Stimulated activated CD8-positive, alpha-beta memory T cell treated with anti-CD3 and anti-CD28 coated beads, Interleukin-4, amount 100 ng/mL, for 4 hours (primary cell): ENCODE measurements at places on chromosomes 2 and 18.

GRCh38 chr2:18093196-18093595, 214.7 kb downstream of the KCNS3 start:
- DNase-seq = no peak

DNA sequence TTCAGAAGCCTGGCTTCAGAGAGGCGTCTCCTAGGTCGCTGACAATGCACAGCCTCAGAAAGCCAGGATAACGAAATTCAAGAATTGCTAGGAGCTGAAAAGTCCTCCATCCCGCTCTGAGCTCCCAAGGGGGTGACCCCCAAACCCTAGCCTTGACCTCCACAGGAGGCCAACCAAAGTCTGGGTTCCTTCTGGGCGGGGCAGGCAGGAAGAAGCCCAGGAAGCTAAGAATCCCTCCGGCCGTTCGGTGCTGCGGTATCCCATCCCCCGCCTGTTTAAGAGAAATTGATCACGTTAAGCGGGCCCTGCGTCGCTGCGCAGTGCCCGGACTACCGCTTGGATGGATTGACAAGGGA, 2.5 kb upstream of the OSR1 start:
- DNase-seq = no peak

DNA sequence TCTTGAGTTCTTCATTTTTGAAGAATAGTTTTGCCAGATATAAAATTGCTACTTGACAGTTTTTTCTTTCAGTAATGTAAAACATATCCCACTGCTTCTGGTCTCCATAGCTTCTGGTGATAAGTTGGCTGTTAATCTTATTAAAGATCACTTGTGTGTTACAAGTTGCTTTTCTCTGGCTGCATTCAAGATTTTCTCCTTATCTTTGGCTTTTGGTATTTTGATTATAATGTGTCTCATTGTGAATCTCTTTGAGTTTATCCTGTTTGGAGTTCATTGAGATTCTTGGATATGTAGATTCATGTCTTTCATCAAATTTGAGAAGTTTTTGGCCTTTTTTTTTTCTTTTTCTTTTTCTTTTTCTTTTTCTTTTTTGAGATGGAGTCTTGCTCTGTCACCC, 20.2 kb upstream of the ADNP2 start:
- DNase-seq = no peak

DNA sequence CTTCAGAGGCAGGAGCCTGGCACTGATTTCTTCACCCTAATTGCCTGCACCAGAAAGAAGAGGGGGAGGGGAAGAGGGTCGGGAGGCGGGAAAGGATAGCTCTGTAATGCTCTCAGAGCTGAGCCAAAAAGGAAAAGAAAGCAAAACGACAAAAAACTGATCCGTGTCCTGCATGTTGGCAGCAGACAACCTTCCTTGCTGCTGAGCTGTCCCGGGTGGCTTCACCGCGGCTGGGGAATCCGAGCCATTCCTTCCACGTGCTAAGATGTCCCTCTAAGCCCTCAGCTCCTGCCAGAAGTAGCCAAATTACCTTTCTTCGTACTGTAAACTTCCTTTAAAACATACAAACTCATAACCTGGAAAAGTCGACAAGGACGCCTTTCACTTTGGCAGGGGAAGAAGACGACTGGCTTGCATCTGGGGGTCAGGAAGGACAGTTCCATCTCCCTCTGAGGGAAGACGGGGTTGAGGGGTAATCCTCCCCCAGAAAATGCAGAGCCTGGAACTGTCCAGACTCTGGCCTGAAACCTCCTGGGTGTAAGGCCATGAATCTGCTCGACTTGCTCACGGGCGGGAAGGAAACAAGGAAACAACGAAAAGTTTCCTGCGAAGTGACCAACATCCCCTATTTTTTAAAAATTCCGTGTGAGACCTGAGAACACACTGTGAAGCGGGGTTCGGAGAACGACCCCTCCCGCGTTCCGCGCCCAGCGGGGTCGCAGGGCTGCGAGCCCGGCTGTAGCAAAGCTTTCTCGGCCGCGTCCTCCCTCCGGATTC, 7.7 kb downstream of the OTX1 start:
- DNase-seq = no peak

- no peak for DNase-seq
Measured at GRCh38 chr2:197285361-197285760, 25.2 kb downstream of the ANKRD44 start.

DNA sequence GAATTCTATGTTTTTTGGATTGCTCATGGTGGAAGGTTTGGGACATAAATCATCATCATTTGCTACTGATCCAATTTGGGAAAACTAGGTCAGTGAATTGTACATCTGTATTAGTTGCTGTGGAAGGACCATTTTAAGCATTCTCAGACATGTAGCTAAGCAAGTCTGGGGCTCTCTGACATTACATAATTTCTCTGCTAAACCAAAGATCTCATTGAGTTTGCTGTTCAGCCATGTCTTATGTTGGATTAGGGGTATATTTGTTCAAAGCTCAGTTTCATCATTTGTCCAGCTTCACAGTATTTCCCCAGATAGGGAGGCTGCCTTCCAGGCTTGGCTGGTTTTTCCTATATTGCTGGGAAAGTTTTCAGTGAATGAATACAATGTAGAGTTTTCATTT, 399.7 kb downstream of the MTX2 start:
- no peak for DNase-seq

- DNase-seq = no peak
Measured at GRCh38 chr2:23380562-23381065, 4.4 kb upstream of the KLHL29 start.

DNA sequence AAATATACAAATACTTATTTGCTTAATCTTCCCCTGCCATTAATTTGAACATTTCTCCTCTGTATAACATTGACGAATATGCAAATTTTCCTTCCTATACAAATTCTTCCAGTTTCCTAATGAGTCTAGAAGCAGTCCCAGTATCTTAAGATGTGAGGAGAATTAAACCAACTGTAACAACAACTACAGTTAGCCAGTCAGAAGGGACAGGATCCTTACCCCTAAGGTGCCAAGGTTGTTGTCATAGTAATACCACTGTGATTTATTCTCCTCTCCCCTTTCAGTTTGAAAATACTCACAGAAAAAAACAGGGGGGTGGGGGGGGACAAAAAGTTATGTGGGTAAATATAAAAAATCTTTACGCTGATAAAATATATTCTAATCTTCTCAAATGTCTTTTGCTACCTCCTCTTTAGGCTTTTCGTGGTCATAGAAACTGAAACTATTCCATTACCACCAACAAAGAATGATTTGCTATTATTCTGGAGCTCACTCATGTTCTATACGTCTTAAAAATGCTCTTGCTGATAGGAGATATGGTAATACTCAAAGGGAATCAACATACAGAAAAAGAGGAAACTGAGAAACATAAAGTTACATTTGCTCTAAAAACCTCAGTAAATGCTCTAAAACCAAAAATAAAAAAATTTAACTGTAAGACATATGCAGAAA, 107.6 kb downstream of the MEMO1 start:
- DNase-seq = no peak

DNA sequence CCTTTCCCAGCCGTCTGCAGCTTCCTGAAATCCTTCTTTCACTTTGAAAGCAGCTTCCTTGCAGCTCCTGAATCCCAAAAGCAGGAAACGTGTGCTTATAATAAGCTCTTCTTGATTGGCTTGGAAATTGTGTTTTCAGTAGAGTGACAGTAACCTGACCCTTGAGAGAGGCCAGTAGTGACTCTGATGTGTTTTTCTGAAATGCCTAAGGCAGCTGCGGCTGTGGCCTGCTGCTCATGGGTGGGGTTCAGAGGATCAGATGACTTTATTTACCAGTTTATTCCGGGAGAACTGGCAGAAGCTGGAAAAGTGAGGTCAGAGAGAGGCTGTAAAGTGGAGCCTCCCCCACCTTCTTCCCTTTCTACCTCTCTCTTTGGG, 31.9 kb upstream of the RPIA start:
- DNase-seq = no peak

DNA sequence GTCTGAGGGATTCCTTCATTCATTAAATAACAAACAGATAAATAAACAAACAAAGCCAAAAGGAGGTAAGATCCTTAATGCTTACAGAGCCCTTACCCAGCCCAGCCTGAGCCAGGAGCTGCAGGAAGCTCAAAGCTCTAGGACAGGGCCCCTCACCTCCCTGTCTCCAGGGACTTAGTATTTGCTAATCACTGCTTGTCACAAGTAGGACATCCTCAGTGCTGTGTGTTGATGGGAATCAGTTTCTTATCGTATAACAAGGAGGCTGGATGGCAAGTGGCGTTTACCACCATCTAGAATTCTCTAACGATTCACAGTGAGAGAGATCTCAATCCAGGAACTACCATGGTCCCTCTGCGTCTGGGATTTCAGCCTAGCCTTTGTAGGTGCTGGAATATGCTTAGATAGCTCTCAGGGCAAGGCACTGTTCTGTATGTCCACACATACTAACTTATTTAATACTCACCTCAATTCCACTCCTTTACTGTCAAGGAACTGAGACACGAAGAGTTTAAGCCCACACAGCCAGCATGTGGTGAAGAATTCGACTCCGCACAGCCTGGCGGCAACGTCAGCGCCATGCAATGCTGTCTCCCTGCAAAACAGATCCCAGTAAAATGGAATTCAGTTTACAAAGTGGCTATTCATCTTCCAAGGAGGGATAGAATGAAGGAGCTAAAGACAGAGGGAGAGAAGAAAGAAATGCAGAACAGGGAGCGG, 164.8 kb downstream of the MYCN start:
- DNase-seq = no peak

- no peak for DNase-seq
Measured at GRCh38 chr2:124834331-124834730, 809.2 kb downstream of the CNTNAP5 start.

- no peak for DNase-seq
Measured at GRCh38 chr2:191870744-191871143, 23.9 kb upstream of the CAVIN2 start.

GRCh38 chr2:100276716-100277115, 45.6 kb downstream of the LONRF2 start:
- DNase-seq = no peak

GRCh38 chr2:16152928-16153753, 212.8 kb downstream of the MYCN start:
- DNase-seq = no peak

- no peak for DNase-seq
Measured at GRCh38 chr2:165898381-165898780, 55.2 kb downstream of the TTC21B start.

DNA sequence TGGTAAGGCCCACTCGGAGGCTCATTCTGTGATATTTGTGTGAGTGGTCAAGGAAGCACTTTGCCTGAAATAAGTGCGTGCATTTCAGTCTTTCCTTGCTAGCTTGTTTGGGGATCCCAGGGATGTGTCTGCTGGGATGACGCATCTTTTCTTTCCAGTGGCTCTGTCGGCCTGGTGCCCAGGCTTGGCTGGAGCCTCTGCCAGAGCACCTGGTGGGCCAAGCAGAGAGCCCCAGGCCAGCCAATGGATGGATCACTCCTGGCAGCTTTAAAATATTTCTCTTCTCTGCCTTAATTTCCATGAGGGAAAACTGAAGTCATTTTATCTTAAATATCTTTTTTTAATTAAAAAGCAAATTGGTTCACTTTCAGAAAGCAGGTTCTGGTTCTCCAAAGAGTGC, 501.8 kb upstream of the HS6ST1 start:
- DNase-seq = no peak

DNA sequence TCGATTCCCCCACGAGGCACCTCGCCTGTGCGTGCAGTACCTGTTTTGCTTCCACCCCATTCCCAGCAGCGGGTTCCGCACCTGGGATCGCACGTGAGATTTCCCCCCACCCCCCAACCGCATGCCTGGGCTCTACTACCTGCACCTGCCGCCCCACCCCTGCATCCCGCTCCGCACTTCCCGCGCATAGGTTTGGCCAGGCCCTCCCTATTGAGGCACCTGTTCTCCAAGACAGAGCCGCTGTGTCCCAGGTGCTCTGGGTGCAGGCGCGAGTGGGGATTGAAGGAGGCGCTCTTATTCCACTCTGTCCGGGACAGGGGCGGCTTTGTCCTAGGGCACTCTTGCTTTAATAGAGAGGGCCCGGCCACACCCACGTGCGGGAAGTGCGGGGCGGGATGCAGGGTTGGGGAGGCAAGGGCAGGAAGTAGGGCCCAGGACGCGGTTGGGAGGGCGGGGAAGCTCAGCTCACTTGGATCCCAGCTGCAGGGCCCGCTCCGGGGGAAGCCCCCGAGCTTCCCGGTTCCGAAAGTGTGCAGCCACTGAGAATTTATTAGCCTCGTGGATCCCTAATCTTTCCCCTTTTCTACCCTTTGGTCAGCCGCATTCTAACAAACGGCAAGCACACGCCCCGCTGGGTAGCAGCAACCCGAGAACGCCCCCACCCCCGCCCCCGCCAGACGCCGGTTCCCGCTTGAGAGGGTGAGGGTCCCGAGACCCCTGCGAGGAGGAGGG, 670 bp upstream of the MOCOS start:
- no peak for DNase-seq

- DNase-seq = no peak
Measured at GRCh38 chr2:240250150-240250984, 109.9 kb upstream of the OTOS start.

DNA sequence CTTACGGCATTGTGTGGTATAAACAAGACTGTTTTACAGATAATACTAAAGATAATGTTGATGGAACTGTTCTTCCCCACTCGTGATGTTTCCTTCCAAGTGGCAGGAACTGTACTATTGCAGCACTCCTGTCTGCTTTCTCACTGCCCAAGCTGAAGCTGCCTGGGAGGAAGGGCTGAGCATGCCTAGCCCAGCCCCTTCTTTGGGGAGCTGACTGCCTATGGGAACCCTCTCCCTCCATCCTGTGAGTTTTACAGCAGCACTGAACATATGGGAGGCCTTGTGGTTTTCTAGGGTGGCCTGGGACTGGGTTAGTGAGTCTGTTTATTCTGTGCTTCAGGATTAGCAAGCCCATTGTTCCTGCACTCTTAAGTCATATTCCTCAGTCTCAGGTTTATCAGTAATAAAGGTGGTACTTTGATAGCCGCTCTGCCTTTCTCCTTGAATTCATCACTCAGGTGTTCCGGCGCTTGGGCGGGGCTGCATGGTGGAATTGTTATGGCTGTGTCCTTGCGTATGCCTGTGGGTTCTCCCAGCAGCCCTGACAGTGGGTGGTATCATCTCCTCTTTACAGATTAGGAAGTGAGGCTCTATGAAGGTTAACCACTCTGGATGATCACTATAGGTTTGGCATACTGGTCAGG, 379.7 kb downstream of the PTPRM start:
- no peak for DNase-seq

- DNase-seq = no peak
Measured at GRCh38 chr2:28053597-28053996, 163.1 kb downstream of the BABAM2 start.

DNA sequence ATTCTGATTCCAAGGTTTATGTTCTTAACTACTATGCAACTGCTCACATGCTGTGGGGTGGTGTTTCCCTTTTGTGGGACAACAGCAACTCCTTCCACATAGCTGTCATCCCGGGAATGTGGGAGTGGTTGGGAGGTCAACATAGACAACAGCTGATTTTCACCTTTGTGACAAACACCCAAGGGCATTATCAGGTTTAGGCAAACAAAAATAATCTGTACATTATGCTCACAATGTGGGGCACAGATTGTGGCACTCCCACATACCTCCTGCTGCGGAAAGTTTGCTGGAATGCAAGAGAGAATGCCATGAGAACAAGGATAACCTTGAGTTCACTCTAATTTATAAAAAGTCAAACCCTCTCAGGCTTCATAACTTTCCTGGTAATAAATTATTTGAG, 582.6 kb downstream of the CNTNAP5 start:
- no peak for DNase-seq

GRCh38 chr2:233816334-233816733, 38.0 kb downstream of the HJURP start:
- DNase-seq = no peak

GRCh38 chr18:34928754-34929335, 112.4 kb upstream of the MAPRE2 start:
- no peak for DNase-seq

GRCh38 chr2:128413718-128414341, 95.2 kb upstream of the HS6ST1 start:
- no peak for DNase-seq

GRCh38 chr2:64998658-64999061, 9.5 kb downstream of the SLC1A4 start:
- DNase-seq = no peak
